ENCODE measurements at places on chromosomes 1 and 21. TPM values are rescaled to one million over a fixed set of nuclear protein-coding genes. Genes with fewer than 3 reads are reported as not detected.

Gene EDN2
- 3.5 TPM for total RNA-seq

Gene TMPRSS3
- total RNA-seq: 7.9 TPM

Gene PTGS2
- total RNA-seq: 12.6 TPM

- H3K36me3 ChIP-seq: no peaks in the 10 kb centered on the region
- H3K27me3 ChIP-seq: no peaks in the 10 kb centered on the region
- H3K4me3 ChIP-seq: no peak overlapping the region
These were observed 7.7 kb upstream of the SLC5A9 start for GRCh38 chr1:48214820-48215219.

- H3K27ac ChIP-seq: no peak overlapping the region
- peaks cover 2% of the 10 kb centered on the region for H3K36me3 ChIP-seq
- no peaks in the 10 kb centered on the region for H3K27me3 ChIP-seq
- DNase-seq: no peak
These were observed 105.9 kb upstream of the EDEM3 start for GRCh38 chr1:184860535-184860934.

- no peak overlapping the region for H3K4me3 ChIP-seq
- H3K27me3 ChIP-seq: no peaks in the 10 kb centered on the region
- no peak overlapping the region for H3K27ac ChIP-seq
- H3K36me3 ChIP-seq: no peaks in the 10 kb centered on the region
These were observed 544.9 kb upstream of the NEGR1 start for GRCh38 chr1:72827278-72827677.

GRCh38 chr1:100343897-100344296 is 8.4 kb upstream of the CDC14A start:
- H3K4me3 ChIP-seq: no peak overlapping the region
- no peaks in the 10 kb centered on the region for H3K36me3 ChIP-seq
- no peaks in the 10 kb centered on the region for H3K27me3 ChIP-seq
- H3K4me1 ChIP-seq: no peaks in the 10 kb centered on the region
- no peak for DNase-seq

- no peaks in the 10 kb centered on the region for H3K27me3 ChIP-seq
- no peak overlapping the region for H3K27ac ChIP-seq
- H3K4me1 ChIP-seq: no peaks in the 10 kb centered on the region
- H3K4me3 ChIP-seq: no peak overlapping the region
- no peaks in the 10 kb centered on the region for H3K36me3 ChIP-seq
- no peak for DNase-seq
These were observed 14.9 kb downstream of the SLC1A7 start for GRCh38 chr1:53127546-53127945.

GRCh38 chr1:31196685-31197084 is 43.0 kb downstream of the NKAIN1 start:
- no peak overlapping the region for H3K27ac ChIP-seq
- H3K4me3 ChIP-seq: no peak overlapping the region
- no peak for DNase-seq
- H3K4me1 ChIP-seq: peaks cover 8% of the 10 kb centered on the region
- H3K36me3 ChIP-seq: no peaks in the 10 kb centered on the region

DNA sequence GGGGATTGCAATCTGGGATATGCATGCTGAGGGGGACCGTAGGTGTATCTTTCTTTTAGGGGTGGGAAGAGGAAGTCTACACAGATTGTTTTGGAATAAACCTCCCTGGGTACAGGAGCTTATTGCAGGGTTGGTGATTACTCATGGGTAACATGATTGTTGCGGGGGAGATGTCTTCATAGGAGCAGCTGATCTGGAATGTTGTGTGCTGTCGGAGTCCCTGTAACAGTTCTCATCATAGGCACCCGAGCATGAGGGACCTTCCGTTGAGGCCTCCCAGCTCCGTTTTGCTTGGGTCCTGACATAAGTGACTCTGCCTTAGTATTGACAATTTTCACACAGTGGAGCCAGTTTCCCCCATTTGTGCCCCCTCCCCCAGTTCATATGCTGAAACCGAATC is 4.2 kb upstream of the PRXL2B start:
- peaks cover 25% of the 10 kb centered on the region for H3K4me1 ChIP-seq
- H3K27me3 ChIP-seq: no peaks in the 10 kb centered on the region
- DNase-seq: no peak
- H3K27ac ChIP-seq: no peak overlapping the region
- H3K4me3 ChIP-seq: no peak overlapping the region

DNA sequence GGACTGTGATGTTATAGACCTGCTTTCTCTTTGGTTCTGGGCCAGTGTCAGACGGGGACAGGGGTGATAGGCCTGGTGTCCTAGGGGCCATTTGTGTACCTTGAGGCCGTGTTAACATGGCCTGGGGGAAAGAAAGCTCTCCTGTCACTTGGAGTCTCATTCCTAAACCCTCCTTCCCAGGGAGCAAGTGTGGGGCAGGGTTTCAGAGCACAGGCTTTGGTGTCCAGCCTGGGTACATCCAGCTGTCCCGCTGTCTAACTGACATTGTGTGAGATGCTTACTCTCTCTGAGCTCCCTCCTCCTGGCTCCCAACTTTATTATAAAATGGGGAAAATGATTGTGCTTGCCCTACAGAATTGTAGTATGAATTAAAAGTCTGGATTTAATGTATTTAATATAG is 32.6 kb upstream of the EPHA8 start:
- peaks cover 10% of the 10 kb centered on the region for H3K36me3 ChIP-seq
- no peaks in the 10 kb centered on the region for H3K27me3 ChIP-seq
- H3K4me1 ChIP-seq: peaks cover 12% of the 10 kb centered on the region
- H3K27ac ChIP-seq: no peak overlapping the region
- peak; percentile 71 for DNase-seq

DNA sequence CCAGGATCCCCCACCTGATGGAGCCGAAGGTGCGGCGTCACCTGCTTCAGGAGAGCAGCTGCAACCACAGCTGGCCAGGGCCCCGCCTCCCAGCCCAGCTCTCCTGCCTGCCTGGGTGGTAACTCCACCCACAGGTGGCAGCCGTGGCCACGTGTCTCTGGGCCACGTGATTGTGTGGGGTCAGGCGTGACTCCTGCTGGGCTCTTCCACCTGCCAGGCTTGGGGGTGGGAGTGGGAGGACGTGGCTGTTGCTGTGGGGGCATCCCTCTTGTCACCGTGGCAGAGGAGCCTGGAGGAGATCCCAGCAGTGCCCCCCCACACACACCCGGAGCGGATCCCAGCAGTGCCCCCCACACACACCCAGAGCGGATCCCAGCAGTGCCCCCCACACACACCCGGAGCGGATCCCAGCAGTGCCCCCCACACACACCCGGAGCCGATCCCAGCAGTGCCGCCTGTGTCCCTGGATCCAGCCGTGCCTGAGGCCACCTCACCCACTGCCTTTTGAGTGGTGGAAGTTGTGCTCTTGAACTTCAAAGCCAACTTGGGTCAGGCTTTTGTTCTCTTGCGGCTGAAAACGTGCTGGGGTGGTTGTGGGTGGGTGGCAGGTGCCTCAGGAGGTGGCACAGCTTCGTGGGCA is 32.2 kb downstream of the POFUT2 start:
- no peak for DNase-seq
- no peak overlapping the region for H3K4me3 ChIP-seq
- no peaks in the 10 kb centered on the region for H3K4me1 ChIP-seq
- no peaks in the 10 kb centered on the region for H3K36me3 ChIP-seq
